Esophagus squamous epithelium (tissue), 5 donors: ENCODE measurements at places on chromosomes 7 and 10.

GRCh38 chr7:116139807-116140206 is 70.5 kb upstream of the TES start:
- no peak overlapping the region for H3K27ac ChIP-seq
- DNase-seq, result no peak
- no peaks in the 10 kb centered on the region for H3K27me3 ChIP-seq
- no peak overlapping the region for H3K4me3 ChIP-seq
- H3K4me1 ChIP-seq, result no peaks in the 10 kb centered on the region

DNA sequence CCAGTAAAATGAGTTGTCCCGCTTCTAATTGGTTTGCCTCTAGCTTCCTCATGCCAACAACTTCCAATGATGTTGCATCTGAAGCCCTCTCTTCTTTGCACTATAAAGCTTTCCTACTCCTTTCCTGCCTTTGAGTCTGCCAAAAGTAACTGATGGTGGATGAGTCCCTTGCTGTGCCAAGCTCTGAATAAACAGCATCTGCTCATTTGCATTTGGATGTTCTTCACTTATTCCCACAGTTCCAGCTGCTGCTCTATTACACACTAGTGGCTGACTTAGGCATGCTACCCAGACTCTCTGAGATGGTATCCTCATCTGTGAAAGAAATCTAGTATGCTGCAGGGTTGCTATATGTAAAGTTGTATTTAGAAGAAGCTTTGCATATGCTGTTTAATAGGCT is 24.9 kb downstream of the SFR1 start:
- DNase-seq, result no peak
- no peaks in the 10 kb centered on the region for H3K36me3 ChIP-seq
- H3K27ac ChIP-seq, result no peak overlapping the region
- H3K27me3 ChIP-seq, result no peaks in the 10 kb centered on the region
- H3K4me3 ChIP-seq, result no peak overlapping the region

DNA sequence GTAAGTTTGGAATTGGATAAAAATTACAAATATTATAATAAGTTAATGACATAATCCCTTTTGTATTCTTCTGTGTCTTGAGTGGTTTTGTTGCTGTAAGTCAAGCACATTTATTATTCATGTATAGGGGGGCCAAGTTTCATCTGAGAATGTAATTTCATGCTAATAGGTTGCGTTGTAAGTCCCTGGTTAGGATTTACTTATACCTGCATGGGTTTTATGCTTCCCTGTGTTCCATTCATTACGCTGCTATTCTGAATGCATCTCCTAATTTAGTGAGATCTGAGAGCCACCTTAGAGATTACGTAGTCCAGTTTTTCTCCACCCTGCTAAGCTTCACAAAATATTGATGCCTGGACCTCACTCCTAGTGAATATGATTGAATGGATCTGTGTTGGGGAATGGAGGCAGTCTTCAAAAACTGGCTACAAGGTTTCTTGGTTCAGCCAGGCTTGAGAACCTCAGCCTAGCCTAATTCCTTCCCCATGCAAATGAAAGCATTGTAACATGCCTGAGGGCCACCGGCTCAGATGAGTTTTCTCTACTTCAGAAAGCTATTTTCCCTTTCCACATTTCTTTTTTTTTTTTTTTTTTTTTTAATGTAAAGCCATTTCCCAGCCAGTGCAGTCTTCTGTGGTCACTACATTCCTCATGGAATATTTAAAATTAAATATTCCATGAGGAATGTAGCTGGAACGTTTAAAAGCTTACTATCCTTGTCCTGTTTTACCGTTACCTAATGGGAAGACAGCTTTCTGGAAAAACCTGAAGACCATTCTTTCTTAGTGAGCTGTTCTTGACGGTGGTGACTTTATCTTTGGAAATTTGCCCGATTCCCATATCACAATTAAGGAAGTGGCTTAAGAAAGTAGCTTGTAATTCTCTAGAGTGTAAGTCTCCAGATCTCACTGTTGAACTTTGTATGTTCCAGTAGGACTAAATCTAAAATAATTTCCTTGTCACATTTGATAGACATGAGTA is 16.0 kb downstream of the PAPSS2 start:
- no peaks in the 10 kb centered on the region for H3K36me3 ChIP-seq
- DNase-seq, result no peak
- H3K4me1 ChIP-seq, result peaks cover 3% of the 10 kb centered on the region

- no peak for DNase-seq
- H3K4me1 ChIP-seq, result no peaks in the 10 kb centered on the region
- H3K27me3 ChIP-seq, result no peaks in the 10 kb centered on the region
- H3K27ac ChIP-seq, result no peak overlapping the region
- H3K4me3 ChIP-seq, result no peak overlapping the region
Observed at GRCh38 chr7:116843378-116843777, 19.0 kb upstream of the CAPZA2 start.

DNA sequence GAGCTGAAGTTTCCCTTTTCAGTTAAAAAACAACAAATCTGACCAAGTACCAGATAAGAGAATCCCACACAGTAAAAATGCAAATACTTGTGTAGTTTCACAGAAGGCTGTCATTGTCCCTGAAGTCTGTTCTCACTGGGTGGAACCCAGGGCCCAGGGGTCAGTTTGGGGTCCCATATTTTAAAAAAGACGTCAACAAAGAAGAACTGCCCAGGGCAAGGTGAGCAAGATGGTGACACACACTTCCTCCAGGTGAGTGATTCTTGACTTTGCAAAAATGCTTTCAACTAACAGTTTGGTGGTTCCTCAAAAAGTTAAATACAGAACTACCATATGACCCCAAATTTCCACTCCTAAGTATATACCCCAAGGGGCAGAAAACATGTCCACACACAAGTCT is 36.8 kb downstream of the PDIA4 start:
- H3K4me1 ChIP-seq, result peaks cover 5% of the 10 kb centered on the region
- H3K27me3 ChIP-seq, result no peaks in the 10 kb centered on the region
- no peak overlapping the region for H3K4me3 ChIP-seq
- H3K36me3 ChIP-seq, result no peaks in the 10 kb centered on the region

DNA sequence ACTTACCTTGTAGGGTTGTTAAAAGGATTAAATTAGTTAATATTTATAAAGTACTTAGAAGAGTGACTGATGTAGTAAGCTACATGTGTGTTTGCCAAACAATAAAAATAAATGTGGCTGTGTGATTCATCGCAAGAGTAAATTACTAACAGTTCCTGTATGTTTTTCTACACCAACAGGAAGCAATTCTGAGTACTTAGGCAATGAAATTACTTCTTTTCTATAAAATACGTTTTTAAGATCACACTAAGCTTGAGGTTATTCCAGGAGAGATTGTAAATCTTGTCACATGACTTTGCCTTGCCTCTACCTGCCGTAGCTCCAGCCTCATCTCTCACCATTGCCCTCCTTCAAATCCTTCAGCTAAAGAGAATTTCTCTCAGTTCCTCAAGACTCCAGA is 18.1 kb upstream of the GSTK1 start:
- peaks cover 11% of the 10 kb centered on the region for H3K4me1 ChIP-seq
- H3K27ac ChIP-seq, result no peak overlapping the region
- H3K27me3 ChIP-seq, result no peaks in the 10 kb centered on the region
- no peak overlapping the region for H3K4me3 ChIP-seq
- no peak for DNase-seq

DNA sequence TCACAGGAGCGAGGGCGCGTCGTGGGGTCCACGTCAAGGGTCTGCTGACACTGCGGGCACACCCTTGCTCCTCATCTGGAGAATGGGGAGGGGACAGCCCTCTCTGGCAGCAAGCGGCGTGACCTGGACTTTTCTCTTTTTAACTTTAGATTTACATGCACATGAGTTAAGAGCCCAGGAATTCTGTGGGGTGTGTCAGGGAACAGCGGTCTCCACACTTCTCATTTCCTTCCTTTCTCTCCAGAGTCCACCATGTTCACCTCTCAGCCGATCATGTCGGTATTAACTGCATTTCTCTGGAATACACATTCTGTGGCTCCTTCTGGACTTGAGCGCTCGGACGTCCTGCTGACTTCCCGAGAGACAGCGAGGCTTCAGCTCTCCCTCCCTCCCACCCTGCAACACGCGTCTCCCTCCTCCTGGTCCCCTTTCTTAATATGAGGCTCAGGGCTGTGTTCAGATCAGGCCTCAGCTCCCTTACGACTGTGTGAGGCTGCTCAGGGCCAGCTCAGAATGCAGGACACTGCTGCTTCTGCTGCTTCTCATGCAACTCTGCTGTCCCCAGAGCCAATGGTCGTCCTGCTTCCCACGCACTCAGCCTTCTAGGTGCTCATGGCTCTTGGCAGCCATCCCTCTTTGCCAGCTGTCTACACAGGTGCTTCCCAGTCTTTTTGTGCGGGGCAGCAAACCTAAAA is 261.3 kb downstream of the ELFN1 start:
- no peak overlapping the region for H3K4me3 ChIP-seq
- H3K36me3 ChIP-seq, result peaks cover 21% of the 10 kb centered on the region
- no peak for DNase-seq
- H3K27ac ChIP-seq, result no peak overlapping the region

DNA sequence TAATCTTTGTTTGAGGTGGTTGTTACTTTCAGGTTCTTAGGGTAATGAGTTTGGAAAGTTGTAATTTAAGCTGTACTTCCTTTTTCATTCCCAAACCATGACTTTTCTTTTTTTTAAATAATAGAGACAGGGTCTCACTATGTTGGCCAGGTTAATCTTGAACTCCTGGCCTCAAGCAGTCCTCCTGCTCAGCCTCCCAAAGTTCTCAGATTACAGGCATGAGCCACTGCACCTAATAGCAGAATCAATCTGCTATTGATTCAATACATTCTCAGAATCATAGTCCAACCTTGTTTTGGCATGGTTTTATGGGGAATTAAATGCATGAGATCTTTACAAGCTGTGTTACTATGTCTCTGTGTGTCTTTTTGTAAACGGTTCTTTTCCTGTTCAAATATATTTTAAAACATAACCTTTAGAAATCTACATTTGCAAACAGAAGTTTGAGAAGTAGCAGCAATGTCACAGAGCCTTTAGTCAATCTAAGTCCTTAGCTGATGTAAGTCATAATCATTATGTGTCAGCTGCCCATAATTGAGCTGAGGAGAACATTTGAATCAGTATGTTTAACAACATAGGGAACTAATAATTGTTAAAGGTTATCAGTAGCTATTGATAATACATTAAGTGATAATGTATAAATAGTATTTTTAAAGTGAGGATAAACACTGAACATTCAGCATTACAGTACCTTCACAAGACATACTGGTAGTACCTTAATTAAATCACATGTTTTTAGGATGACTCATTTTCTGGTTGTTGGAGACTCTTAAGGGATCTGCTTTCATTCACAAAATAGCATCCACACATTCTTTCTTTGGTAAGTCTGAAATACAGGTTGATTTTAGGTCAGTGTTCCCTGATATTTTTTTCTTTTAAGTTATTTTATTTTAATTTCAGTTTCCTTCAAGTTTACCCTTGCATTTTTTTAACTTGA is 8.8 kb downstream of the INPP5F start:
- no peak overlapping the region for H3K27ac ChIP-seq
- DNase-seq, result no peak
- peaks cover 21% of the 10 kb centered on the region for H3K4me1 ChIP-seq
- no peak overlapping the region for H3K4me3 ChIP-seq
- H3K36me3 ChIP-seq, result no peaks in the 10 kb centered on the region
